Frontal cortex (tissue), 4 donors: ENCODE measurements at places on chromosomes 5 and 9.

- DNase-seq: no peak
Observed at GRCh38 chr9:38371495-38371894, 21.0 kb upstream of the ALDH1B1 start.

- peak; percentile 40 for DNase-seq
Observed at GRCh38 chr5:31825518-31826068, 186.7 kb downstream of the PDZD2 start.

DNA sequence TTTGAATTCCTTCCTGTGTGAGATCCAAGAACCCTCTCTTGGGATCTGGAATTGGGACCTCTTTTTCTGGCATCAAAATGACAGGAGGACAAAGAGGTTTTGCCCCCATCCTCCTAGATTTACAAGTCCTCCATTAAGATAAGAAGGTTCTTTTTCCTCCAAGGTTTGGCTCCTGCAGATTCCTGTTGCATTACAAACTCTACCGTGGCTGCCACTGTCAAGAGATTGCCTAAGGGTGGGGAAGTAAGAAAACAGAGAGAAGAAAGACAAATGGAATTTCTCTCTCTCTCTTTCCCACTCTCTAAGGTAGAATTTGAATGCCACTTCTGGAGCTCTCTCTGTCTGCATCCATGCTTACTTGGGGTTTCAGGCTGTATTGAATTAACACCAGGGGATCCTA, 12.0 kb upstream of the SVEP1 start:
- no peak for DNase-seq

DNA sequence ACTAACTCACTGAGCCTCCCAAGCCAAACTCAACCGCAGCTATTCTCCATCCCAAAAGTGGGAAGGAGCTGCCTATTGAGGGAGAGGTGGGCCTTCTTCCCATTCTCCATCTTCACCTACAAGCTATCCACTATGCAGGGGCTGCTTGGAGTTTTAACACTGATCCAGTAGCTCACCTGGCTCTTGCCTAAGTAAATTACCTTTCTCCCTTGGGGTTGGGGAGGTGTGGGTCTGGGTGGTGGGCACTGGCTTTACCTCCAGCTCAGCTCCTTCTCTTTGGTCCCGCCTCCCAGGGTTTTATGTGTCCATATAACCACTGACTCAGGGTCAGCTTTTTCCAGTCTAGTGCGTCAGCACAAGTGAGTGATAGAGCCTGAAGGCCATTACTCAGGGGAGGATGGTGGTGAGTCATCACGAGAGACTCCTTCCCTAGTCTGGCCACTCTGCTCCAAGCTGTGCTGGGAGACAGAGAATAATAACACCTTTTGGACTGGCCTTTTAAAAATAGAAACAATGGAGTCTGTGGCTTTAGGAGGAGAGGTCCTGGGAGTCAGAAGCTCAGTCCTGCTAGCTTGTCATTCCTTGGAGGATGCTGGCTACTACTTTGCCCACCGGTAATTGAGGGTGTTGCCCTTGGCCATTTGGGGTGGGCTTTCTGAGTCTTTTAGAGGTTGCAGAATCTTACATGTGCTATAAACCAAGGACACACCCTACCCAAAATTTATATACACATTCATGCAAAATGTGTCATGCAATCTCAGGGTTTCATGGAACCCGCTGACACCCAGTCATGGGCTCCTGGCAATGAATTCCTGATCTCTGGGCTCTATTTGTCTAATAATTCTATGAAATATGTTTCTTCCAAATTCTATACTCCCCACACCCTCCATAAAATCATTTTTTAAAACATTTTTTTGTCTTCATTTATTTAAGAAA, 35.6 kb upstream of the ATP6V1G1 start:
- no peak for DNase-seq

DNA sequence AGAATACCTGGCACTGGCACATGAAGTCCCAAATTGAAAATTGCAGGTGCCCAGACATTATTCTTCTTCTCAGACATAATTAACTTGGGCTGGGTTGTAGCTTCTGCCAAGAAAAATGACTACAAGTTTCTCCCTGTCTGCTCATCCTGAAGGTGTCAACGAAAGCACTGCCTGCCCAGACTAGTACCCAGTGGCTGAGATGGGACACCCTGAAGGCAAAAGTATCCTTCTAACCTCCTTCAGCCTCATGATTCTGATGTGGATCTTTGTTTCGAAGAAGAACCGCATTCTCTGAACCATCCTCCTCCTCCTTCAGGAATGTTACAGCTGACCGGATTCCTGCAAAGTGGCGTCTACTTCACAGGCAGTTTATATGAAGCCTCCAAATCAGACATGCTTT, 161.1 kb upstream of the FST start:
- no peak for DNase-seq

DNA sequence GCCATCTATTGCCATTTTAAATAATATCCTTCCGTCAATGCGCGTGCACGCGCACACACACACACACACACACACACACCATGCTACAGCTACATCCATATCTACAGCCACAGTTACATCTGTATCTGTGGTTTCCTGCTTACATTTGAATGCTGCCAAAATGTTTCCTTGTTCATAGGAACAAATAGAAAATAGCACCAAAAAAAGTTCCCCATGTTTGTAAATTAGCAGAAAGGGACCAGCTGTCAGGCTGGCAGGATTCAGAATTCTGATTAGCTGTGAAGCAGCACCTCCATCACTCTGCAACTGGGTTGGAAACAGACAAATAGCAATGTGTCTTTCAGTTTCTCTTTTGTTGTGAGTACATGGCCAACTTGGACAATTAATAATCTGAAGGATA, 601.5 kb downstream of the IRX1 start:
- DNase-seq: no peak

GRCh38 chr5:104082754-104083153, 520.2 kb upstream of the NUDT12 start:
- DNase-seq: no peak

DNA sequence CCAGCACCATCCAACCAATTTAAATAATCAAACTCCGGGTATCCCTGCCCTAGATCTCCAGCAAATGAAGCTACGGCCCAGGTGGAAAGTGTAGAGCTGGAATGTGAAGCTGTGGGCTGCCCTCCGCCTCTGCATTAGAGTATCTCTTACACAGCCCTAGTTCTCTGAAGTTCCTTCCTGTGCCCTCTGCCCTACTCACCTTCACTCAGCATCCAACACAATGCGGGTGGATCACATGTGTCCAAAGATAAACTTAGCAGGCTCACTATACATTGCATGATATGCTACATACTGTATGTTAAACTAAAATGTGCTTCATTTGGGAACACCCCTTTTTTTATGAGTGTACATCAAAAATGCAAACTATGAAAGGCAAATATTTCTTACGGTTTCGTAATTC, 70.0 kb upstream of the RAD23B start:
- no peak for DNase-seq

GRCh38 chr9:82299870-82300269, 311.3 kb downstream of the SPATA31D1 start:
- DNase-seq: no peak

- no peak for DNase-seq
Observed at GRCh38 chr9:92616655-92617111, 53.2 kb downstream of the IPPK start.

DNA sequence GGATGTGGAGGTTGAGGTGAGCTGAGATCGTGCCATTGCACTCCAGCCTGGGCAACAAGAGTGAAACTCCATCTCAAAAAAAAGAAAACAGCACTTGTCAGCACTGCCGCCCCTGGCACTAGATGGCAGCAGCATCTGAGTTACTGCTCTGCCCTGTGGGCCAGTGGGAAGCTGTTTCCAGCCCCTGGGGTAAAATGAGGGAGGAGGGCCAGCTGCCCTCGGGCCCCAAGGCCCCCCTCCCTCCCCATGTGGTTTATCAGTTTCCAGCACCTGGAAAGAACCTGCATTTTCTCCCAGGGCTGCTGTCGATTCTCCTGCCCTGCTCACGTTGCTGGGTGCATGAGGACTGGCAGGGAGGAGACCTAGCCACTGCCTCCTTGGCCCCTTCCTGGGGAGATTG, 13.2 kb upstream of the CEL start:
- no peak for DNase-seq

DNA sequence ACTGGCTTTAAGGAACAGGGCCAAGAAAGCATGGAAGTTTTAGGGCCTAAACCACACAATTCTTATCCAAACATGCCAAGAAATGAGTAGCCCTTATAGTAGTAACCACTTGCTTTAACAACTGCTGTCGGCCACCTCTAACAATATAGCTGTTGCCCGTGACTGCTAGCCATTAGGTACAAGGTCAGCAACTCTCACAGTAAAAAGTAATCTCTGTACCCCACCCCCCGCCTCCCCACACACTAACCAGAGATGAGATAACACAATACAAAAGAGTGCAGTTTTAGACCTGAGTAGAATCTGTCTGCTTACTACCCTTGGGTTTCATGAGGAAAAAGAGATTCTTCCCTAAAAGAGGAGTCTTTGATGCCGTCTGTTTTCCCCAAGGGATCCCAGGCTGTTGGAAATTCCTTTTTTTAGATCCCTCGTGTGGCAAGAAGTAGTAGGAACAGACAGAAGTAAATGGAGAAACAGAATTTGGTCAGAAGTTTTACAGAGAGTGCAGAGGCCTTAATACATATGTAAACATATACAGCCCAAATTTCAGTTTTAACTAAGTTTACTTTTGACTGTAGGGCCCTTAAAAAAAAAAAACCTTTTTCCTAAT, 94.3 kb downstream of the WDR41 start:
- DNase-seq: no peak

- DNase-seq: no peak
Observed at GRCh38 chr5:153159616-153160015, 330.9 kb upstream of the GRIA1 start.

GRCh38 chr9:97041898-97042297, 3.0 kb upstream of the CTSV start:
- no peak for DNase-seq

- no peak for DNase-seq
Observed at GRCh38 chr9:68978501-68978900, 35.4 kb downstream of the PRKACG start.
